ENCODE measurements at places on chromosomes 4 and X.

- no peak for DNase-seq
- no peaks in the 10 kb centered on the region for H3K4me1 ChIP-seq
- no peaks in the 10 kb centered on the region for H3K36me3 ChIP-seq
- H3K27me3 ChIP-seq, result peaks cover 2% of the 10 kb centered on the region
Measured at GRCh38 chr4:41384992-41385391, 128.3 kb downstream of the UCHL1 start.

- DNase-seq, result no peak
- no peak overlapping the region for H3K27ac ChIP-seq
- no peaks in the 10 kb centered on the region for H3K36me3 ChIP-seq
- H3K27me3 ChIP-seq, result peaks cover 20% of the 10 kb centered on the region
- H3K4me3 ChIP-seq, result no peak overlapping the region
- H3K4me1 ChIP-seq, result no peaks in the 10 kb centered on the region
Measured at GRCh38 chr4:159906517-159906916, 803.6 kb downstream of the RAPGEF2 start.

GRCh38 chr4:158962393-158962792 is 140.5 kb upstream of the RAPGEF2 start:
- no peak overlapping the region for H3K4me3 ChIP-seq
- peaks cover 19% of the 10 kb centered on the region for H3K4me1 ChIP-seq
- H3K36me3 ChIP-seq, result no peaks in the 10 kb centered on the region
- DNase-seq, result no peak
- H3K27me3 ChIP-seq, result no peaks in the 10 kb centered on the region
- no peak overlapping the region for H3K27ac ChIP-seq

DNA sequence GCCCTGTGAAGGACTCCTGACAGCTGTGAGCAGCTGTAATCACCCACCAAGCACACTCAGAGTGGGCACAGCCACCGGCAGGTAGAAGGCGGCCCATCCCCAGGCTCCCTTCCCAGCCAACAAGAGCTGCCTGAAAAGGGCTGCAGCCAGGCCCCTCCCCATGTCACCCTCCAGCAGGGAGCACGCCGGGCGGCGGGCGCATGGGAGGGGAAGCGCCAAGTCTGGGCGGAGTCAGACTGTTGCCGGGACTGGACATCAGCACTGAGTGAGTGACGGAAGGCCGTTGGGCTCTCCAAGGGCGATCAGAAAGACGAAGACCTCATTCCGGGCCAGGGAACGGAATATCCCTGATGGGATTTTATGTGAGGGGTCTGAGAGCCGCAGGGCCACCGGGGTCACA is 82.1 kb downstream of the PPP2R2C start:
- H3K4me1 ChIP-seq, result no peaks in the 10 kb centered on the region
- peaks cover 49% of the 10 kb centered on the region for H3K27me3 ChIP-seq

DNA sequence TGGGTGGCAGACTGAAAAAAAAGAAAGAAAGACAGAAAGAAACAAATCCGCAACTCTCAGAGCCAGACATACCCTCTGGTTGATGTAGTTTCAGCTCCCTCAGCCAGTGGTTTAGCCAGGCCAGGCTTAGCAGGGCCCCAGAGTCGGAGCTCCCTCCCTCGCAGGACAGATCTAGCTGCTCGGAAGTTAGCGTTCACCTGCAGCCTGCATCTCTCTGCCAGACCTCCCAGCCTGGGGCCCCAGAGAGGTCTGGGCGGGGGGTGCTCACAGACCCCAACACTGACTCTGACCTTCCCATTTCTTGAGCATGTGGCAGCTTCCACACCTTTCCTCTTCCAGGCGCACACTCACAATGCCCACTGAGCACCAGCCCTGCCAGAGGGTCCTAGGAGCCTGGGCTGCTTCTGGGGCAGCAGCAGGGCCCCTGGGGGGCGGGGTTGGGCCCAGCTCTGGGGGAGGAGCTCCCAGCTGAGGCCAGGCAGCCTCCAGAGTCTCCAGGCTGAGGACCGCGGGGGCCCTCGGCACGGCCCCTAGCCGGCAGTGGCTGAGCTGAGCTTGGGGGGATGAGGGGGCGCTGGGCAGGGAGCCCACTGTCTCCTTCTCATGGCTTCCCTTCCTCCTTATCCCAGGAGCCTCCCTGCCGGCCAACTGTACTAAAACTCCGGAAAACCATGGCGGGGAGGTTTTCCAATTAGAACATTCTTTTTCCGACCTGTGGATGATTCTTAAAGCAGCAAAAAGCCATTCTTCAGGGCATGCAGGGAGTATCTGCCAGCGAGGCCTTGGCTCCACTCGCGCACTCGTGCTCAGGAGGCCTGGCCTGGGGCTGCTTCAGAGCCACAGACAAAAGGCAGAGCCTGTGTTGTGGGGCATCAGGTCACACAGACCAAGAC is 4.6 kb upstream of the ZNF185 start:
- DNase-seq, result peak; percentile 71
- peaks cover 4% of the 10 kb centered on the region for H3K4me1 ChIP-seq
- H3K27ac ChIP-seq, result no peak overlapping the region
- peaks cover 17% of the 10 kb centered on the region for H3K27me3 ChIP-seq
- peaks cover 9% of the 10 kb centered on the region for H3K36me3 ChIP-seq

- no peaks in the 10 kb centered on the region for H3K36me3 ChIP-seq
- DNase-seq, result no peak
- H3K27ac ChIP-seq, result no peak overlapping the region
- peaks cover 7% of the 10 kb centered on the region for H3K27me3 ChIP-seq
- H3K4me1 ChIP-seq, result no peaks in the 10 kb centered on the region
Measured at GRCh38 chrX:78944351-78944750, 840 bp upstream of the P2RY10 start.

GRCh38 chrX:45070116-45071007 is 130.3 kb downstream of the DIPK2B start:
- H3K4me1 ChIP-seq, result peaks cover 10% of the 10 kb centered on the region
- no peak overlapping the region for H3K4me3 ChIP-seq
- no peaks in the 10 kb centered on the region for H3K27me3 ChIP-seq
- H3K27ac ChIP-seq, result no peak overlapping the region
- H3K36me3 ChIP-seq, result peaks cover 1% of the 10 kb centered on the region
- DNase-seq, result no peak

DNA sequence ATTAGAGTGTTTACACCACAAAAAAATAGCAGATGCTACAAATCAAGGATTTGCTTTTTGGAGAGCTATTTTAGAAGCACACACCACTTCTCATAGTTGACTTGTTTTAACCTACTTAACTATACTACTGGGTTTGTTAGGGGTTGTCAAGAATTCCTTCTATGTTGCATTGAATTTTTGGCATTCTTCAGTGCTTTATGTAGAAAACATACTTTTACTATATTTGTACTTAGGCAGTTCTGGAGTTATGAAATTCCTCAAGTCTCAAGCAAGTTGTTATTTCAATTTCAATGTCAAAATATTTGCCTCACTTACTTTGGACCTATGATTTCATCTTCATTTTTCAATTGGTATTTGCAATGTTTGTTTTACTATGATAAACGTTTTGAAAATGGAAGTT is 449.6 kb downstream of the GLUD2 start:
- no peaks in the 10 kb centered on the region for H3K27me3 ChIP-seq
- H3K36me3 ChIP-seq, result no peaks in the 10 kb centered on the region
- no peak for DNase-seq
- H3K4me1 ChIP-seq, result peaks cover 26% of the 10 kb centered on the region
- H3K27ac ChIP-seq, result no peak overlapping the region

GRCh38 chrX:133836561-133836960 is 148.8 kb downstream of the GPC3 start:
- no peaks in the 10 kb centered on the region for H3K36me3 ChIP-seq
- no peak overlapping the region for H3K4me3 ChIP-seq
- no peak for DNase-seq
- peaks cover 3% of the 10 kb centered on the region for H3K4me1 ChIP-seq
- no peaks in the 10 kb centered on the region for H3K27me3 ChIP-seq
- H3K27ac ChIP-seq, result no peak overlapping the region

- DNase-seq, result no peak
- H3K27me3 ChIP-seq, result no peaks in the 10 kb centered on the region
- H3K36me3 ChIP-seq, result peaks cover 1% of the 10 kb centered on the region
- H3K4me3 ChIP-seq, result no peak overlapping the region
Measured at GRCh38 chrX:115949900-115950822, 220.4 kb upstream of the AGTR2 start.

DNA sequence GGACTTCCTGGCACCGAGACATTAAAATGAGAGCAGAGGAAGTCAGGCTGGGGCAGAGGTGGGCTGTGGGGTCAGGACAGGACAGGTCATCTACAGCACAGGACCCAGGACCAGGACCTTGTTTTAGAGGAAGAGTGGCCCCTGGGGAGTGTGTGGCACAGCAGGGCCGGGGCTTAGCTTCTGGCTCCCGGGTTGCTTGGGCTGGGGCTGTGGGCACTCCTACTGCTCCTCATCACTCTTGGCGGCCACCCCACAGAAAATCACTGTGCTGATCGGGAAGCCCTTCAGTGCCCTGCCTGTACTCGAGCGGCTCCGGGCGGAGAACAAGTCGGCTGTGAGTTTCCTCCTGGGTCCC is 8.1 kb upstream of the ATP6AP1 start:
- H3K4me1 ChIP-seq, result peaks cover 3% of the 10 kb centered on the region
- no peak for DNase-seq
- no peaks in the 10 kb centered on the region for H3K36me3 ChIP-seq
- no peaks in the 10 kb centered on the region for H3K27me3 ChIP-seq
- H3K27ac ChIP-seq, result no peak overlapping the region

GRCh38 chrX:13195340-13195739 is 124.5 kb downstream of the ATXN3L start:
- DNase-seq, result no peak
- H3K27me3 ChIP-seq, result no peaks in the 10 kb centered on the region
- no peak overlapping the region for H3K4me3 ChIP-seq
- no peaks in the 10 kb centered on the region for H3K36me3 ChIP-seq
- peaks cover 11% of the 10 kb centered on the region for H3K4me1 ChIP-seq
- no peak overlapping the region for H3K27ac ChIP-seq

DNA sequence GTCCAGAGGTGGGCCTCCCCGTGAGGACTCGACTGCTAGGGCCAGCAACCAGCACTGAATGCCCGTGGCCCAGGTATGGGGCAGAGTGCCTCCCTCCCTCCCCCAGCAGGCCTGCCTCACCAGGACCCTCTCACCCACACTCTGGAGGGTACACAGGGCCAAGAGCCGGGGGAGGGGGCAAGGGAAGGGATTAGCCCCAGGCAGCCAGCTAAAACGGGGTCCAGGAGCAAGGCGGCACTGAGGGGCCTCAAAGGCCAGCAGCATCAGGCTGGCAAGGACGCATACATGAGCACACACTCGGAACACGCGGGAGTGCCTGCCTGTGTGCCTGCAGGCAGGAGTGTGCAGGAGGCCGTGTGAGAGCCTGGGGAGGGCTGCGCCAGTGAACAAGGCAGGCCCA is 18.3 kb upstream of the DUSP9 start:
- DNase-seq, result peak; percentile 77
- no peaks in the 10 kb centered on the region for H3K27me3 ChIP-seq

GRCh38 chr4:102503301-102503746 is 2.2 kb downstream of the NFKB1 start:
- H3K27ac ChIP-seq, result peak overlapping the region; percentile 28
- peaks cover 46% of the 10 kb centered on the region for H3K4me1 ChIP-seq
- peak overlapping the region; percentile 96 for H3K4me3 ChIP-seq
- H3K27me3 ChIP-seq, result no peaks in the 10 kb centered on the region
- DNase-seq, result no peak

- no peaks in the 10 kb centered on the region for H3K36me3 ChIP-seq
- H3K4me1 ChIP-seq, result no peaks in the 10 kb centered on the region
- peaks cover 21% of the 10 kb centered on the region for H3K27me3 ChIP-seq
- no peak overlapping the region for H3K4me3 ChIP-seq
Measured at GRCh38 chrX:130395341-130395740, 6.4 kb upstream of the RBMX2 start.

DNA sequence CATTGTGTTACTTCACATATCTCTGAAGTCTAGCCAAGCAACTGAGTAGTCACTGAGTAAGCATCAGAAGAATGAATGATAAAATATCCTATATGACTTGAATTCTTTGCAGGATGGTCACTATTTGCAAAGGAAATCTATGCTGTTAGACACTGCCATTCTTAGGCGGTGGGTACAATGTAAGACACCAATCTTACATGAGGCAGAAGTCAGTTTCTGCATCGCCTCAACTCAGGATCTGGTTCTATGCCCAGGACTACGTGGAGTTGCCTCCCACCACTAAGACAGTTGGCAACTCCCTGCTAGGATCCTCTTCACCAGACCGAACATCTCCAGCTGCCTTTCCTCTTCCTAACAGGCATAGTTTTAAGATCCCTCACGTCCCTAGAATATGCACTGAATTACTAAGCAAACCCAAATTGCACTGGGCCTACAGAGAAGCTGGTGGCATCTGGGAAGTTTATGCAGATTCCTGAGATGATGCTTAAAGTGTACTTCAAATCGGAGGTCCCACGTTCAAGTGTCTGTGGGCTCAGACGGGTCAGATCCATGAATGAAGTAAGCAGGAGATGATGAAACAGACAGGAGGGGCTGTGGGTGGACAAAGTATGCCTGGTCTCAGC is 45.6 kb downstream of the SEL1L3 start:
- peak overlapping the region; percentile 67 for H3K27ac ChIP-seq
- no peak overlapping the region for H3K4me3 ChIP-seq
- DNase-seq, result no peak
- H3K4me1 ChIP-seq, result peaks cover 54% of the 10 kb centered on the region

- DNase-seq, result no peak
- H3K4me3 ChIP-seq, result no peak overlapping the region
- H3K27ac ChIP-seq, result no peak overlapping the region
Measured at GRCh38 chr4:38679921-38680320, 15.9 kb downstream of the KLF3 start.

DNA sequence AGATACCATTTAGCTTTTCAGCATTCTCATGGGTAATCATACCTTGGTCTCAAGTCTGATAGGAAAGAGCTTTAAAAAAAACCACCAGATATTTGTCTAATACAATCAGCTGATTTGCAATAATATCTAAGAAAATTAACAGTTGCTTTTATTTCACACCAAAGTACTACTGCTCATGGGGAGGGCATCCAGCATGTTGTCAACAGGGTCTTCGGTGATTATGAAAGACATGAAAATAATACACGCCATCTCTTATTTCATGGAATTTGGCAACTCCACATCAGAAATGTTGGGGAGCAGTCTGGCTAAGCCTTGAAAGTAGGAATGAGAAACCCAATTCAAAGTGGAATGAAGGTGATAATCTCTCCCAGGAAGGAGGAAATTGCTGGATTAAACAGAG is 3.0 kb downstream of the ASB5 start:
- no peak overlapping the region for H3K27ac ChIP-seq
- no peak overlapping the region for H3K4me3 ChIP-seq

DNA sequence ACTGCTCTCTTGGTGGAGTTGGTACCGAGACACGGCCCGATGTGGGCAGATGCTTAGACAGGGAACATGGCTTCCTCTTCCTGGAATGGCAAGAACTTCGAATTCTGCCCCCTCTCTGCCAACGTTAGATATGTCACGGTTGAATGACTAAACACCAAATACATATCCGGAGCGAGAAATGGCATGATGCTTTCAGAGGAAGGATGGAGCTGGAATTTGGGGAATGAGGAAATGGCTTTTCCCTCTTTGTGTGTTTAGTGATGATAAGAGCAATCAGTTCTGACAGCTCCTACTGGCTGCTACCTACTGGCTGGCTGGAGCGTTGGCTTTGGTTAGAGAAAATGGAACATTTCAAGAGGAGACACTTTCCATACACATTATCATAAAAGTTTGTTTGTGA is 140.0 kb downstream of the DHRSX start:
- DNase-seq, result no peak
- no peaks in the 10 kb centered on the region for H3K27me3 ChIP-seq
- H3K4me3 ChIP-seq, result no peak overlapping the region
